ENCODE measurements at places on chromosomes 6 and 20.

- DNase-seq: no peak
Measured at GRCh38 chr6:14985366-14985765, 260.5 kb upstream of the JARID2 start.

GRCh38 chr6:79465381-79465780, 71.8 kb downstream of the LCA5 start:
- DNase-seq: no peak

DNA sequence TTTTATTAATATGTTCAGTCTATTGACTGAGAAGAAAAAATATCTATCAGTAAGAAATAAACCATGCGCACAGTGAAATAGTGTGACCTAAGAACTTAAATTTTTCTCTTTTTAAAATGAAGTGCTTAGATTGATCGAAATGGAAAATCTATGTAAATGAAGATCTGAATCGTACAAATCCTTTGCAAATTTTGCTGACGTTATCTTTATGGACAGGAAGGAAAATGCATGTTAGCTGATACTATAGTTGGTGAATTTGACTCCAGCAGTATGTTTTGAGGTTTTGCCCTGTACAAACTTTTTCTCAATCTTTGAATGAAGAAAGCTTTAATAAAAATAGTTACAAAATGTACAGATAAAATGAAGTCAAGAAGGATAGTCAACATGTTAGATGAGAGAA, 82.9 kb downstream of the NRN1 start:
- DNase-seq: no peak

DNA sequence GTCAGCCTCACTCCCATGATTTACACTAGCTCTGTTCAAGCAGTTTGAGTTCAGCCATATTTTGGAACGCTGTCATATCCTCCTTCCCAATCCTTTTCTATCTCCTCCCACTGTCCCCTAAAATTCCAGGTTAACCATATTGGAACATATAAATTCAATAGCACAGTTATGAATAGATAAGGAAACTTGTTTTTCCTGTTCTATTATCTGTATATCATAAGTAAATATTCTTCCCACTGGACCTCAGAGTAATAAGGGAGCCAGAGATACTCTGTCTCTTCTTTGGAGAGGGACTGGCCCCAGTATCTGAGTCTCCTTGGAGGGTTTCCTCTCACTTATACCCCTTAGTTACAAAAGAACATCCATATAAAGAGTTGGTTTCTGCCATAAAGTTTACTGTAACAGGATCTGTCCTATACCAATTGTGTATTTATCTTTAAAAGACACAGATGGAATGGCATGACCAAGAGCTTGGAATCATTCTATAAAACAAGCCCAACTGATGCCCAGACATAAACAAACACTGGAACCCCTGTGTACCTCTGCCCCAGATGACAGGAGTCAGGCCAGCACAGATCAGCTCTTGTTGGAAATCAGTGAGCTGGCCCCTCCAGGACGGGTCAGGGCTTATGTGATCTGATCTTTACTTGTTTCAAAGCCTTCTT, 67.1 kb downstream of the EPB41L2 start:
- no peak for DNase-seq

DNA sequence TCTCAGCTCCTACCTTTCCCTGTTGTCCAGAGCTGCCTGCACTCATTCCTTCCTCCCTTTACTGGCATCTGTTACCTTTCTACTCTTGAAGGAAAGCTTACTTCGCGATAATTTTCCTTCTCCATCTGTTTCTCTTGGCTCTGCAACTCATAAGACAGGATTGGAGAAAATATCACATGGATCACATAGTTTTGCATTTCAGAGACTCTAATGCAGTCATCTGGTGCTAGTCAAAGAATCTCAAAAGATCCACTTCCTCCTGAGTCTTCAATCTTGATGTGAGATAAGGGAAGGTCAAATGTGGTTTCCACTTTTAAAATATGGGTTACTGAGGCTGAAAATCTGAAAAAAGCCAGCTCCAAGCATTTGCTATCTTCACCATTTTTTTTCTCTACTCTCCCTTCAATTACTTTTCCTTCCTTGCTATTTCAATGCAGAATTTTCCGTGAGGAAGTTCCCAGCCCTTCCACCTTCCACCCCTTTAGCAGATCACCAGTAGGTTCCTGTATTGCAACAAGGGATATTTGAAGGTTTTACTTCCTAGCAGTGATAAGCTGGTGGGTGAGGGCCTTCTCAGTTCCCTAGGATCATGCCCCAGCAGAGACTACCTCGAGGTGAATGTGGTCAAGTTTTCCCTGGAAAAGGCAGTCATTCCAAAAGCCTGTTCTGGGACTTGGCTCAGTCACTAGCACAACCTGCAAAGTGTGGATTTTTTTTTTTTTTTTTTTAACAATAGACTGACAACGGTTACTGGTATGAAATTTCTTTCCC, 62.8 kb upstream of the LRRC1 start:
- no peak for DNase-seq

DNA sequence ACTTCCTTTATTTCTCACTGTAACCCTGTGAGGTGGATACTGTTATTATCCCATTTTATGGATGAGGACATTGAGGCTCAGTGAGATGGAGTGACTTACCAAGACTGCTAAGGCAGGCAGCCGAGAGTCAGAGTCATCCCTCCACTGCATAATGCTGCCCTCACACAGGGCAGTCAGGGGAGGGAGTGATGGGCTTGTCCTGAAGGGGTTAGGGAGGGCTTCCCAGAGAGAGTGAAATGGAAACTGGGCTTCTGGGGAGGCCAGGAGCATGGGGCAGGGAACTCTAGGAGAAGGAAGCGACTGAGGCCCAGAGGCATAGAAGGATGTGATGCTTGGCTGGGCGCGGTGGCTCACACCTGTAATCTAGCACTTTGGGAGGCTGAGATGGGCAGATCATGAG, 31.1 kb downstream of the TM9SF4 start:
- DNase-seq: no peak

- no peak for DNase-seq
Measured at GRCh38 chr6:33869826-33870423, 66.1 kb upstream of the MLN start.

- no peak for DNase-seq
Measured at GRCh38 chr6:12472601-12473038, 182.5 kb downstream of the EDN1 start.

DNA sequence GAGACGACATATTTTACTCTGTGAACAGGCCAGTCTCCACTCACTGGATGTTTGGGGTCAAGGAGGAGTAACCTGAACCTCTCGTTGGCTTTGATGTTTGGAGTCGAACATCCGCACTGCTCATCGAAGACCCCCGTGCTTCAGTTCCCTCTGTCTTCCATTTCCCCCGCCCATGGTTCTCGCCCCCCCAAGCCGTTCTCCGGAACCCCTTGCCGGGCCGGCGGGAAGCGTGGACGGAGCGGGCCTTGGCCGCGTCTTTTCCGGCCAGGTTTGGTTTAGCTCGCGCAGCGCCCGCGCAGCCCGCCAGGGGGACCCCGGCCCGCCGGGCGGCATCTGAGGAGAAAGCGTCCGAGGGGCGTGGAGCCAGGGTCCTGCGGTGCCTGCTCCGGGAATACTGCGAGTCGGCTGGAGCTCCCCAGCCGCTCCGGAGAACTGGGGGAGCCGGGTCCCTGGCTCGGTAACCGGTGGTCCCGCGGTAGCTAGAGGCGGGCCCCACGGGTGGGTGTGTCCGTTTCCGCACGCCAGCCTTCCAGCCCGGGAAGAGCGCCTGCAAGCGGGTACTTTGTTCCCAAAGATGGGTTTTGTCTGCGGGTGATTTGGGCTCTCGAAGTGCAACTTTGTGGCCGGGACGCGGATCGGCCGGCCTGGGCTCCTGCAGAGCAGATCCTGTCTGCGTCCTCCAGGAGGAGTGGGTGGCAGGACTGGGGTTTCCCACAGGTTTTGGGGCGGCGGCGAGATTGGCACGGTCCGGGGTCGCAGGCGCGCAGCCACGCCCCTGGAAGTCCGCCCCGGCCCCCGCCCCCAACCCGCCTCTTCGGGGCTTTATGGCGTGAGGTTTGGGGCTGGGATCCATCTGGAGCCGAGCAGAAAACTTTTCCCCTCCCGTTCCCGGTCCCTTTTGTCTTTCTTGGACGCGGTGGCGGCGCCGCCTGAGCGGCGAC, at the start of gene TMEM200A:
TMEM200A (plus strand) TSS at position 852 of the 941 bp plus-strand sequence. CDS start 74,406 bp downstream, outside the sequence.
- DNase-seq: no peak

DNA sequence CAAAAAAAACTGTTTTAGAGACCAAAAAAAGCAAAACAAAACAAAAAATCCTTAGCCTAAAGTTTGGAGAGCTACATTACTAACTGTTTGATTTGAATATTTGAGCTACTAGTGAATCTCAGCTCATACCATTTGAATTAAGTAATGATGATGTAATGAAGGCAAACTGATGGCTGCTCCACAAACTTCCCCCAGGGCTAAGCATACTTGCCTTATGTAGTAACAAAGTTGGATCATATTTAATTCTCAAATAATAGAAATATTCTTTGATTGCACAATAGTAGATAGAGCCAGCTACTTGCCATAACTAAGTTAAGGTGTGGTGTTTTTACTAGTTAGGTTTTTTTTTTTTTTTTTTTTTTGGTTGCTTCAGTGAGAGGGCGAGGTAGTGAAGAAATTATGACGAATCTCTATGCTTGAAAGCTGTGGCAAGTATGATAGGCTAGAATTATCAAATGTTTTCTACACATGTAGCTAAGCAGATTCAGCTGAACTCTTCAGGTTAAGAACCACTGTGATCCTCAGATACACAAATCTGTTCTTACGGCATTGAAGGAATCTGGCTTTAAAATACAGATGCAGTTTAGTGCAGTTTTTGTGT, 2.9 kb downstream of the RAB32 start:
- no peak for DNase-seq

DNA sequence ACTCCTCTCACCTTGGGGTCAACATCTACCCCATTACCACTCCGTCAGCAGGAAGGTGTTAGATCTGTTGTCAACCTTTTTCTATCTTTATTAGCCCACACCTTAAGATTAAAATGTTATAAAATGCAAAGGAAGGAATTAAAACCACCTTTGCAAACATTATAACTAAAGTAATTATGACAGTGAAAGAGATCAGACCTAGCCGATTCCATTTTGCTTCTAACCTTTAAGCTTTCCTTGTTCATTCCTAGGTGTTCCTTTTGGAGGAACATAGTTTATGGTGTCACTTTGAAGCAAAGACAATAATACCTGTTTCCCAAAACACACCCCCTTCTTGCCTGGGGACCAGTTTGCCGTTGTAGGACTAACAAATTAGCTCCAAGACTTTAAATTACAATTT, 1223.0 kb upstream of the ADGRB3 start:
- no peak for DNase-seq

- DNase-seq: no peak
Measured at GRCh38 chr20:57654998-57655808, 35.0 kb upstream of the ZBP1 start.

- no peak for DNase-seq
Measured at GRCh38 chr6:81896525-81897503, 144.3 kb upstream of the TENT5A start.

DNA sequence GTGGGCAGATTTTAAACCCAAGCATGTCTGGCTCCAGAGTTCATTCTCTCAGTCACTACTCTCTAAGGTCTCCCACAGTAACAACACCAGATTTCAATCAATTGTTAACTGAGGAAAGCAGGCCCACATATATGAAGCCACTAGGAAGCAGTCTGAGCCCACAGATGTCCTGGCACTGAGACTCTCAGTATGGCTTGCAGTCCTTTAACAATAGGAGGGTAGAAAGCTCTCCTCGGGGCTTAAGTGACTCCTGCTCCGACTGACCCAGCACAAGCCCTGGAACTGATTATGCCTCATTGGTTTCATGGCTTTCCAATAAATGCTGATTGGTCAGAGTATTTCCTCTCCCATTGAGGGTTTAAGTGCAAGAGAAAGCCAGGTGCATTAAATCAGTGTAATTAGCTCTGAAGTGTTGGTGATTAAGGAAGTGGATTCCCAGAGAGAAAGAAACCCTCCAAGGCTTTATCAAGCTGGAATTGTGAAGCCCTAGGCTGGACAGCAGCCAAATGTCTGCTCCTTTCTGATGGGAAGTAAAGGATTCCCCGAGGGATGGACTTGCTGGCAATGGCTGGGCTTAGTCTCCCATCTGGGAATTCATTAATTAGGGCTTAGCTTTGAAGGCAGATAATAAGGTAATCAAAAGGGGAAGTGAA, 76.6 kb upstream of the PROKR2 start:
- no peak for DNase-seq

- no peak for DNase-seq
Measured at GRCh38 chr6:129041563-129041962, 158.6 kb downstream of the LAMA2 start.

DNA sequence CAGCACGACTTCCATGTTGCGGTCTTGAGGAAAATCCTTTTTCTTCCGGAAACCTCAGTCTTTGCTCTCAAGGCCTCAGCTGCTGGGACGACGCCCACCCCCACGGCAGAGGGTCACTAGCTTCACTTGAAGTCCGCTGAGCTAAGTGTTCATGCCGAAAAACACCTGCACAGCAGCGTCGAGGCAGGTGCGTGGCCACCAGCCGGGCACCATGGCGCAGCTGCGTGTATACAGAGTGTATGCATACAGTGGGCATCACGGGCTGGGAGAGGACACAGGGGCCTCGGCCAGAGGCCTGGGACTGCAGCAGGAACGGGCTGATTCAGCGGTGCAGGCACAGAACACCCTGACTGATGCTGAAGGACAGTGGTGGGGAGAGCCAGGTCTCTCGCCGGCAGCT, 20.1 kb downstream of the KCNQ2 start:
- no peak for DNase-seq

- DNase-seq: no peak
Measured at GRCh38 chr20:52610749-52611148, 361.4 kb upstream of the TSHZ2 start.

- peak; percentile 84 for DNase-seq
Measured at GRCh38 chr6:111552241-111552744, 53.4 kb downstream of the TRAF3IP2 start.

- DNase-seq: no peak
Measured at GRCh38 chr6:108145639-108146038, 20.2 kb upstream of the NR2E1 start.

GRCh38 chr6:74925683-74926082, 280.2 kb downstream of the COL12A1 start:
- DNase-seq: no peak

GRCh38 chr6:13327691-13328075, 654 bp downstream of the TBC1D7 start:
- DNase-seq: no peak

GRCh38 chr6:42604150-42604549, 40.3 kb downstream of the UBR2 start:
- DNase-seq: no peak

- no peak for DNase-seq
Measured at GRCh38 chr6:117530467-117531242, 48.2 kb downstream of the DCBLD1 start.

DNA sequence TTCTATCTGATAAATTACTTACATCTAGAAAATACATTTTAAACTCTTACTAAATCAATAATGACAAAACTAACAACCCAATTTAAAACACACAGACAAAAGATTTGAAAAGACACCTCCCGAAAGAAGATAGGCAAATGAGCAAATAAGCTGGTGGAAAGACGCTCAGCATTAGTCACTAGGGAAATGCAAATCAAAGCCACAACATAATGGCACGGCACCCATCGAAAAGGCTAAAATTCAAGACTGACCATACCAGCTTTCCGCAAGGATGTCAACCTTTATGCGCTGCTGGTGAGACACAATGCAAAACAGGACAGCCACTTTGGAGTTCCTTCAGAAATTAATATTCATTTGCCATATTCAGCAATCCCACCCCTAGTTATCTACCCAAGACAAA, 25.9 kb downstream of the TAF4 start:
- DNase-seq: no peak

- no peak for DNase-seq
Measured at GRCh38 chr20:7985916-7986315, 33.6 kb downstream of the TMX4 start.

- peak; percentile 62 for DNase-seq
Measured at GRCh38 chr20:21101932-21102575, 4.1 kb downstream of the LINC00237 start.
